NCI-H187 (cell line): ENCODE measurements at places on chromosomes 7 and 10.

GRCh38 chr7:83866582-83866981 lies 217.6 kb upstream of the SEMA3E start:
- no peak for DNase-seq

- no peak for DNase-seq
These were observed 31.7 kb downstream of the GALNTL5 start for GRCh38 chr7:151987748-151988529.

GRCh38 chr7:112828696-112829095 lies 38.5 kb upstream of the TMEM168 start:
- no peak for DNase-seq

DNA sequence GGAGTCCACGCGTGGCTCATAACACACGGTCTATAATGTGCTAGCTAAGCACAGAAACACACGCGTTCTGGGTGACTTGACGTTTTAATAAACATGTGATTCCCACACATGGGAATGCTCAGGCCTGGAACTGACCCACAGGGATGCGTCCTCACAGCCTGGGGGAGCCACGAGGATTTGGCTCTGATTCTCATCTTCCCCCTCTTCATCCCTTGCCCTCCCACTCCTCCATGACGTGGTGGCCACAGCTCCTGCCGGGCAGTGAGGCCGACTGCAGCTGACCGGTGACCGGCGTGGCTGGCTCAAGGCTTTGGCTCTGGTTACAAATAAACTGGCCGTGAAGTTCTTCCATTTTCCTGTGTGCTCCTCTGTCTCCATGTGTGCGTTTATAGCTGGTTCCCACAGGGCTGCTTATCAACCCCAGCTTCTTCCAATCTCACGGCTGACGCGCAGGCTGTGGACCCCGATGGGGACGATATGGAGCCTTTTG lies 40.9 kb upstream of the KLF6 start:
- DNase-seq: no peak

DNA sequence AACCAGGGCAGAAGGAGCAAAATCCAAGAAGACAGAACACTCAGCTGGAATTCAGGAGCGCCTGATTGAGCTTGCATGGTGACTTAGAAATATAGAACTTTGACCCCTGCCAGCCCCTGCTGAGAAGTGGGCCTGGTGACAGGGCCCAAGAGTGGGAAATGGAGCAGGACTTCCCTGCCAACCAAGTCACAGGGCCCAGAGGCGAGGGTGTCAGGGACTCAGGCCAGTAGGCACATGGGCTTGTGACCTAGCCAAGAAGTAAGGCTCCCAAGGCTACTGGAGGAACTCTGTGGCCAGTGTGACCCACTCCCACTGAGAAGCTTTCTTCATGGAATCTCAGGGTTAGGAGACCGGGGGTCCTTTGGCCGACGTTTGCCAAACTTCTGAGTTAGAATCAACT lies 31.9 kb downstream of the LRRC20 start:
- no peak for DNase-seq

- no peak for DNase-seq
These were observed 6.5 kb upstream of the C10orf105 start for GRCh38 chr10:71725998-71726579.

DNA sequence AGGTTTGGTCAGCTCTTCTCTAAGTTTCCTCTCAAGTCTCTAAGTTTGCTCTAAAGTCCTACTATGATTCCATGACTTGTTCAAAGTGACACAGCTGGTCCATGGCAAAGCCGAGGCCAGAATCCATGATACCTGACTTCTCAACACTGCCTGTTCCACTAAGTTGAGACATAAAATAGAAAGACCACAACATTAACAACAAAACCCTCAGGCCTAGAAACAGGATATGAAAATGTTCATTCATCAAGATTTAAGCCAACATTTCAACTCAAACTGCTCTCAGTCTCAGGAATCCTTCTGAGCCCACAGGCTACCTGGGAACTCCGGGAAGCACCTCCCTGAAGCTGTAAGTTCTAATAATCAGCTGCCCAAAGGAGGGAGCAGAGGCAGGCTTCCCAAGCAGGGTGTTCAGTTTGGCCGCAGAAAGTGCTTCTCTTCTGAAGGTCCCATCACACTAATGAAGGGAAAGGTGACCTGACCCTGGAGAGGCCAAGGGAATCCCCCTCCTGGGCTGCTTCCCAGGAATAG lies 62.9 kb downstream of the STK17A start:
- no peak for DNase-seq

GRCh38 chr10:86945361-86946212 lies 11.8 kb downstream of the MMRN2 start:
- no peak for DNase-seq

DNA sequence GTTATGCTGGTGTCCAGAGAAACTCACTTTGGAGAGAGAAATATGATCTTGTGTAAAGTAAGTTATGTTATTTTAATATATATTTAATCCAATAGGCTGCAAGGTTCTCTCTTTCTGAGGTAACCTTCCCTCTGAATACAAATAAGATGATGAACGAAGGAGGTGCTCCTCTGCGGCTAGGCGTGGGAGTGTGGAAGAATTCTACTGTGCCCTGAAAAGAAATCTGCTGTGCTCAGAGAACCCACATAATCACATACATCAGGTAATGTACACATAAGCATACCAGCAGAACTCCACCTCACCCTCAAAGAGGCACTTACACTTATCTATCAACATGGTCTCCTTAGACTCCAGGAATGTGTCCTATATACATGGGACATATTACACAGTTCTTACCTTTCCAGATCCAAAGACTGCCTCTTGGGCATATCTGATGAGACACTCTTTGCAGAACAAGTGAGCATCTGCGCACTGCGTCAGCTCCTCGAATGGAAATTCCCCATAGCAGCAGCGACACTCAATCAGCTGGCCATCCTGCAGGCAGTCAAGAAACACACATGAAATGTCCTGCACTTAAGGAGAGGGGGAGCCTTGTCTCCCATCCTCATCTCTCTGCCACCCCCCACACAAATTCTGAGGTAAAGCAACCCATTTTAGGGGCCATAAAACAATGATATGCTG lies 66.7 kb downstream of the RNF216 start:
- no peak for DNase-seq

DNA sequence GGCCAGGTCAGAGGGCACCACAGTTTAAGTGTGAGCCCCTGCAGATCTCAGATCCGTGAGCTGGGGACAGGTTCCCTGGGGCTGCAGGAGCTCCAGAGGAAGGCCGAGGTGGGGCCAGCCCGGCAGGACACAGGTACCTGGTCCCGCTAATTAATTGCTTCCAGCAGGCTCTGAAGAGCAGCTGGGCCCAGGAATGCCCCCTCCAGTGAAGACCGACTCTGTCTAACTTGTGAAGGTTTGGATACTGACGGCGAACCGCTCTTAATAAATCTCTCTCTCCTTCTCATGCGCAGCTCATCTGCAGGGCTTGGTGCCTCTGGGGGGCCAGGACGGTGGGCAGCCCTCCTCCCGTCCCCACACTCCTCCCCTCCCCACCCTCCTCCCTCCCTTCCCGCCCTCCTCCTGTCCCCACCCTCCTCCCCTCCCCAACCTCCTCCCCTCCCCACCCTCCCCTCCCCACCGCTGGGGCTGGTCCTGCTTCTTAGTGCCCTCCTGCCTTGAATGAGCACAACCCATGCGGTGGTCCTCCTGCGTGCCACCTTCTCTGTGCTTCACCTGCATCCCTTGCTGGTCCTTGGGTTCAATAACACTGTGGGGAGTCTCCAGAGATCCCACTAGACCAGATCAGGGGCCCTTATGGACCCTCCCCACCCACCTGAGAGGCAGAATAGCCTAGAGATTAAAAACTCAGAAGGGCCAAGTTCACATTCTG lies 38.3 kb downstream of the PDGFA start:
- DNase-seq: no peak

DNA sequence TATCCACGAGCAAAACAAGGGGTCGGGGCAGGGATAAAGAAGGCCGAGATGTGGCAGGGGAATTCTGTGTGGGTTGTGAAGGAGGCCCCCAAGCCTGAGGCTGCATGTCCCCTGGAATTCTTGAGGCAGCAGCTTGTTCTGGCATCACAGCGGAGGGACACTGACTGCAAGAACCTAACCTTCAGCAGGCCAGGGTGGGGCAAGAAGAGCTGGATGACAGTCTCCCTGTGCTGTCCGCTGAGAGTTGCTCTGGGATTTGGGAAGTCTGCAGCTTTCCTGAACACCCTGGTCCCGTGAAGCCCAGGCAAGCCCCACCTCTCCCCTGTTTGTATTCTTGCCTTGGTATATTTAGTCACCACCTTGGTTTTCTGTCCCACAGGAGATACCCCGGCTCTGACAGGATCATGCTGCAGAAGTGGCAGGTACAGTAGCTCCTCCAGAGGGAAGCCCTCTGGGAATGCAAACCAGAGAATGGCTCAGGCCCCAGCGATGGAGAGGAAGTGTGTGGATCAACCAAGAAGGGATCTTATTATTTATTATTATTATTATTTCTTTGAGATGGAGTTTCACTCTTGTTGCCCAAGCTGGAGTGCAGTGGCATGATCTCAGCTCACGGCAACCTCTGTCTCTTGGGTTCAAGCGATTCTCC lies 1.9 kb upstream of the LRRC18 start:
- no peak for DNase-seq

DNA sequence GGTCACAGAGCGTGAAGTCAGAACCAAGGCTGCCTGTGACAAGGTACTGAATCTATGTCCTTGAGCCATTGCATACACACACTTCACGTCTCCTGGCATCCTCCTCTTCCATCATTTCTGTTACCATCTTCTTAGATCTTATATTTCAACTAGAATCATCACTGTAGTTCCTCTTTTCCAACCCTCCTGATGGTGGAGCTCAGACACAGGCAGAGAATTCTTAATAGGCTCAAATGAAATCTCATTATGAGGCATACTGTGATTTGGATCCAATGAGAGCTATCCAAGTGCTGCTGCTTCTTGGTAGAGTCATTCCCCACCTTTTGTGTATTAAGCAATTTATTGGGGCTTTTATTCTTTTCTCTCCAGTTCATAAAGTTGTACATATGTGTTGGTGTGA lies 113.2 kb downstream of the CALCR start:
- no peak for DNase-seq

GRCh38 chr10:112963835-112964234 lies 13.8 kb downstream of the TCF7L2 start:
- no peak for DNase-seq

GRCh38 chr7:119086026-119086425 lies 861.5 kb downstream of the ANKRD7 start:
- DNase-seq: no peak

DNA sequence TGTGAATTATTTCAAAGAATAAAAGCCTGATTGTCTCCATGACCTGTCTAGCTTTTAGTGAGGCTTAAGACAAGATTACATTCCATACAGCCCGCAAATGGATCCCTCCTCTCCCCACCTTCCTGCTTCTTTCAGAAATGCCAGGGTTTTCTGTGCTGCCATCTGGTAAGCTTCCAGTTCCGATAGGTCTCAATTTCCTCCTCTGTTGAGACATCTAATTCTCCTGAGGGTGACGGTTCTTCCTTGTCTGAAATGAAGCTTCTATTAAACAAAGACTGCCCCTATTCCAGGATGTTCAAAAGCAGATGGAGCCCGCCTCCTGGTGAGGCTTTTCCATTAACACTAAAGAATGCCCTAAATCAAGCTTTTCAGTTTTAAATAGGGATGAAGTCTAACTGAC lies 295.6 kb downstream of the PTPRN2 start:
- DNase-seq: no peak

DNA sequence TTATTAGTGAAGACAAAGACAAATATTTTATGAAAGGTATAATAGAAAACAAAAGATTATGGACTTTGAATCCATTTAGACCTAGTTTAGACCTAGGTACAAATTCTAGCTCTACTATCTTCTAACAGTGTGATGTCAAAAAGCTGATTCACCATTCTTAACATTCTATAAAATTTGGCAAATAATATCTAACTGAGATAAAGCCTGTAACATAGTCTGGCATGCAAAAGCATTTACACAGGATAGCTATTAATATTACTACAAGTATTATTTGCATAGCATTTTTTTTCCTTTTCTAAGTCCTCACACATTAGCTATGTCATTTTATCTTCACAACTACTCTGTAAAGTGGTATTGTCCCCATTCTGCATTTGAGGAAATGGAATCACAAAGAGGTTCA lies 179.6 kb upstream of the LRRTM3 start:
- DNase-seq: no peak

GRCh38 chr7:85239109-85239508 lies 52.3 kb upstream of the SEMA3D start:
- DNase-seq: no peak

DNA sequence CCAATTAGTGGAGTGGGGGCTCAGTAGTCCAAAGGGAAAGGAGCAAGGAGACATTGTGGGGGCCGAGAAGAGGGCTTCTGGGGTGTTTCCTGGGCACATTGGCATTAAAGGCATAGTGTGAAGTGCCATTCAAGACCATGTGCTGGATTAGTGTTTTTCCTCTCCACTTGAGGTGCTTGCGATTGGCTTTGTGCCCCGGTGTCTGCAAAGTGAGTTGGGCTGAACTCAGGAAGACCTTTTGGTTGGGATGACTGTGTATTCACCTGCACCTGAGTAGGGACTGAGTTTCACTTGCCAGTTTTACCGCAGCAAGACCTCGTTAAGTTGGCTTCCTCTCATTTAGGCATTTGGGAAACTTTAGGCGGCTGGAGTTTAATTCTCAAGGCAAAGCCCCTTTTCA lies 73.0 kb downstream of the TCF7L2 start:
- no peak for DNase-seq

GRCh38 chr10:1289591-1289990 lies 233.4 kb downstream of the WDR37 start:
- DNase-seq: no peak

DNA sequence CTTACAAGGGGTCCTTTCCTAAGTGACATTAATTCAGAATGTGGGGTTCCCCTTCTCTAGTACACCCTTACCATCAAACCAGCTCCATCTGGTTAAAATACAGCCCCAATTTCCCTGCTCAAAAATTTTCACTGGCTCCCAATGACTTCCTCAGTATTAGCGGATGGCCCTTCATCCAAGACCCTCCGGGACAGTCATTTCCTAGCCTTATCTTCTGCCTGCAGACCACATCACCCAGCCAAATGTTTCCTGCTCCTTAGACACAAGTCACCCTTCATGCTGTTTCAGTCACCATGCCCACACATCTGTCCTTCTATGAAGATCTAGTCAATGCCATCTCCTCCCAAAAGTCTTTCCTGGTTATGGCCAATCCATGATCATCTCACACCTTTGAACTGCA lies 45.2 kb downstream of the PARD3 start:
- no peak for DNase-seq

DNA sequence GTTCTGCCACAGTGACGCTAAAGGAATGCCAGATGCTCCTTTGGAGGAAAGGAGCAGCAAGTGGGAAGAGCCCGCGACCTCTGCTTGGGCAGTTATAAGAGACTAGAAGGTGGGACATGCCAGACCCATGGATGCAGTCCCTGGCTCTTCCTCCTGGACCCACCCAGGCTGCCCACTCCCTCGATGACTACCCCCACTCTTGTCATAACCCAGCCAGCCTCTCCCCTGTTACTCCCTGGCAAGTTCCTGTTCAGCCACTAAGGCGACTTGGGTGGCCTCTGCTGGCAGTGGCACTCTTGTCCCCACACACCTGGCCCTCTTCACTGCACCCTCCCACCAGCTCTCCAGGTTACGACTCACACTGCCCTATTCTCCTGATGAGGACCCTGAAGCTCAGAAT lies 33.5 kb downstream of the COL13A1 start:
- DNase-seq: no peak

- DNase-seq: no peak
These were observed 161.3 kb downstream of the KLF6 start for GRCh38 chr10:3623746-3624145.

- DNase-seq: no peak
These were observed 1.8 kb downstream of the KLLN start for GRCh38 chr10:87861566-87861952.
